ENCODE measurements at places on chromosomes 3 and 15.

- DNase-seq = no peak
Observed at GRCh38 chr15:40850576-40851112, 6.8 kb downstream of the SPINT1 start.

DNA sequence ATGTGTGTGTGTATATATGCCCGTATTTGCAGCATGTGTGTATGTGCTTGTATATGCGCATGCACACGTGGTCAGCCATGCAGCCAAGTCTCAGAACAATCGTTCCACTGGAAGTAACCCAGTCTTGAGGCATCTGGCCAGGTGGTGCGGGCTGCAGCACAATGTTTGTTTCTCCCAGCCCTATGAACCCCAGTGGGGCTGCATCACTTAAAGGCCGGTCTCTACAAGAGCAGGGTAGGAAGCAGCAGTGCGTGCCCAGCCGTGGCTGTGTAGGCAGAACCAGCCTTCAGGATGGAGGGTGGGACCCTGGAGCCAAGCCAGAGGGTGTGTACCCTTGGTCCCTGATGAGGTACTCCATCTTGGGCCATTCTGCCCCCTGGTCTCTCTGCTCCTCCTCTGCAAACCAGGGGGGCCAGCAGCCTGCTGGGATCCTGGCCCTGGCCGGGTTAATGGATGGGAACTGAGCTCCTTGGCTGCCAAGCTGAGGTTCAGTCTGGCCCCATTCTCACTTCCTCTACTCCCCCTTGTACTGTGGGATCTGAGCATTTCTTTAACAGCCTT lies 11.8 kb downstream of the KLF13 start:
- DNase-seq = no peak

GRCh38 chr3:118838871-118839270 lies 195.8 kb downstream of the IGSF11 start:
- DNase-seq = no peak

- DNase-seq = no peak
Observed at GRCh38 chr3:28841441-28841840, 439.4 kb upstream of the RBMS3 start.

GRCh38 chr3:104901396-104901795 lies 465.3 kb upstream of the ALCAM start:
- DNase-seq = no peak

- DNase-seq = no peak
Observed at GRCh38 chr15:74464897-74465296, 3.9 kb upstream of the UBL7 start.

GRCh38 chr3:190272747-190273146 lies 49.5 kb downstream of the CLDN1 start:
- DNase-seq = no peak

DNA sequence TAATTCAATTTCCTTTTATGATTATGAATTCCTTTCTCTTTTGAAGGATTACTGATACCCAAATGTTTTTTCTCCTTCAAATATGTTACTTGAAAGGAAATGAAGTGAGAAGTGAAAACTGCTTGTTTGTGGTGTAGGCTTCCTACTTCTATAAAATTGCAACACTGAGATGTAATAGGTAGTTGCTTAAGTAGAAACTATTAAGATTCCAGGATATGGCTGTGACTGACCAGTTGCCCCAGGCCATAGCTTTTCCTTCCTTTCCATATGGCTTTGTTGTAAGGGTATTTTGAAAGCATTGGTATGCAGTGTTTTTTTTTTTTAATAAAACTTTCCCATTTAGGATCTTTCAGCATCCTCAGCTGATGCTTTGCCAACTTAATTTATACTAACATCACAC lies 28.5 kb downstream of the DNAJC13 start:
- no peak for DNase-seq

- DNase-seq = no peak
Observed at GRCh38 chr3:187002915-187003314, 72.6 kb downstream of the ST6GAL1 start.

GRCh38 chr3:47444103-47444502 lies 31.6 kb downstream of the SCAP start:
- DNase-seq = no peak

All from renal cortex interstitium (tissue), 15 donors.